Jurkat, Clone E6-1 (cell line): ENCODE measurements at places on chromosomes 13 and 19.

DNA sequence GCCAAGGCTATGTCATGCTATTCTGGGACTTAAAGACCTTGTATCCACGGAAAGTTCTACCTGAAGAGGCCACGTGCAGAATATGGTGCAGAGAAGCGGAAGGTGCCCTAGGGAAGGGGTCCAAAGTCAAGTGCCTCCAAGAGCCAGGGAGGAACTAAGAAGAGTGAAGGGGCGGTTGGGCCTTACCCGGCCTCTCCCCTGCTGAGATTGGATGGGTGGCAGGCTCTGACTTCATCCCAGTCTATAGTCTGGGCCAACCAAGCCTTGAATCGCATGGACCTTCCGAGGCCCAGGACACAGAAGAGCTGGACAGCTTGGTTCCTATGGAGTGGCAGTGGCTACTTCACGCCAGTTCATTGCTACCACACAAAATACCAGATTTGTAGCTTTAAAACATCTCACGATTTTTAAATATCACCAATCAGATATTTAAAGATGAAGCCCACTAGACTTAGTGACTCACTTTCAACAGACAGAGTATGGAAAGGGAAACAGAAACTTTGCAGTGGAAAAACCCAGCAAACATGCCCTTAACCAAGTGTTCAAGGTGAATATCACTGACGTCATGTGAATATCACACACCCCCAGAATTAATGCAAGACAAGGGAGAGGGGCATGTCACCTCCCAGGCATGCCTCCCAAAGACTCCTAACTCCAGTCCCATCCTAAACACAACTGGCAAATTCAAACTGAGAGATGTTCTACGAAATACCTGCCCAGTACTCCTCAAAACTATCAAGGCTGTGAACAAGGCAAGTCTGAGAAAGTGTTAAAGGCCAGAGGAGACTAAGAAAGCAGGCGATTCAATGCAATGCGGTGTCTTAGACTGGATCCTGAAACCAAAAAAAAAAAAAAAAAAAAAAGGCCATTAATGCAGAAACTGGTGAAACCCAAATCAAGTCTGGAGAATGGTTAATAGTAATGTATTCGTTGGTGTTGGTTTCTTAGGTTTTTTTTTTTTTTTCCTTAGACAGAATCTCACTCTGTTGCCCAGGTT, 10.2 kb downstream of the C19orf12 start:
- no peak for DNase-seq

- no peak for DNase-seq
Measured at GRCh38 chr19:37669450-37669914, 14.2 kb upstream of the ZFP30 start.

GRCh38 chr13:106083620-106084350, 451.7 kb downstream of the EFNB2 start:
- DNase-seq = no peak

DNA sequence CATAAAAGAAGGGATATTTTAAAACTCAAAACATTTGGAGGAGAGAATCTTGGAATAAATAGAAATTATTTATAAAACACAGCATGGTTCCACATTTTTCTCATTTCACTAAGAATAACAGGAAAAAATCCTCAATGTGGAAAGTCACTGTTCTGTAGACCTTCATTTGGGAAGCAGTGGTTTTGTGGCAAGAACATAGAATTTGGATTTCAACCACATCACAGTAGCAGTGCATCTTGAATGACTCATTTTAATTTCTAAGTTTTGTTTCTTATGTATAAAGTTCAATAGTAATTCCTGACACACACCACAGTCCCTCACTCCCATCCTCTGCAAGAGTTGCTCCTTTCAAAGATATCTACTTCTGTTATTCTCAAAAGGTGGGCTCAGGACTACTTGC, 264.0 kb downstream of the ENOX1 start:
- no peak for DNase-seq

- DNase-seq = no peak
Measured at GRCh38 chr13:102376318-102376717, 25.5 kb downstream of the FGF14 start.

GRCh38 chr19:11191273-11191755, 6.0 kb downstream of the KANK2 start:
- DNase-seq = no peak

- no peak for DNase-seq
Measured at GRCh38 chr13:31485651-31486051, 253.7 kb upstream of the RXFP2 start.

DNA sequence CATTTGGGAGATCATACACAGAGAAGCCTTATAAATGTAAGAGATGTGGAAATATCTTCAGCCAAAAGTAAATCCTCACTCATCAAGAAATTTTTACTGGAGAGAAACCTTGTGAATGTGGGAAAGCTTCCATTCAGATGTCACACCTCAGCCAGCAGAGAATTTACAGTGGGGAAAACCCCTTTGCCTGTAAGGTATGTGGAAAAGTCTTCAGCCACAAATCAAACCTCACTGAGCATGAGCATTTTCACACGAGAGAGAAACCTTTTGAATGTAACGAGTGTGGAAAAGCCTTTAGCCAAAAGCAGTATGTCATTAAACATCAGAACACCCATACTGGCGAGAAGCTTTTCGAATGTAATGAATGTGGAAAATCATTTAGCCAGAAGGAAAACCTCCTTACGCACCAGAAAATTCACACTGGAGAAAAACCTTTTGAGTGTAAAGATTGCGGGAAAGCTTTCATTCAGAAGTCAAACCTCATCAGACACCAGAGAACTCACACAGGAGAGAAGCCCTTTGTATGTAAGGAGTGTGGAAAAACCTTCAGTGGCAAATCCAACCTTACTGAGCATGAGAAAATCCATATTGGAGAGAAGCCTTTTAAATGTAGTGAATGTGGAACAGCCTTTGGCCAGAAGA, 21.5 kb downstream of the ZNF146 start:
- no peak for DNase-seq

GRCh38 chr13:42350141-42350540, 78.2 kb downstream of the AKAP11 start:
- DNase-seq = no peak

- DNase-seq = no peak
Measured at GRCh38 chr19:3034406-3034655, 5.3 kb upstream of the TLE2 start.

DNA sequence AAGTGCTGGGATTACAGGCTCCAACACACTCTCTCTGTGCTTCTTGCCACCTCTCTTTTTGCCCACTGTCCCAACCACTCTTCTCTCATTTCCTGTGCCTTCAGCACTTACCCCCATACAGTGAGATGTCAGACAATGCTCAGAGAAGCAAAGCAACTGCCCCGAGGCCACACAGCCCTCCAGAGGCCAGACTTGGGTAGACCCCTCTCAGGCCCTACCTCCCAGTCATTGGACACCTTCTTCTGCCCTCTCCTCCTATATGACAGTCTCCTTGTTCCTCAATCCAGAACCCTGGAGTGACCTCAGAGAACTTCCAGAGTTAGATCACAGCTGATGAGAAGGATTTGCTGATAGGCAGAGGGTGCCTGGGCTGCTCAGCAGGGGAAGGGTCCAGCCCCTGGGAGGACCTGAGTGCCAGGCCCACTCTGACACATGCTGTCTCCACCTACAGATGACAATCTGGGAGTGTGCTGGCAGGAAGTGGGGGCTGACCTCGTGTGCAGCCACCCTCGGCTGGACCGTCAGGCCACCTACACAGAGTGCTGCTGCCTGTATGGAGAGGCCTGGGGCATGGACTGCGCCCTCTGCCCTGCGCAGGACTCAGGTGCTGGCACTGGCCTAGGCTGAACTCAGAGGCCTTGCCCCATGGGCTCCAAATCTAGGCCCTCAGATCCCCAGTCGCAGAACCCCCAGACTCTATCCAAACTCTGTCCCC, 24.4 kb downstream of the LTBP4 start:
- no peak for DNase-seq

DNA sequence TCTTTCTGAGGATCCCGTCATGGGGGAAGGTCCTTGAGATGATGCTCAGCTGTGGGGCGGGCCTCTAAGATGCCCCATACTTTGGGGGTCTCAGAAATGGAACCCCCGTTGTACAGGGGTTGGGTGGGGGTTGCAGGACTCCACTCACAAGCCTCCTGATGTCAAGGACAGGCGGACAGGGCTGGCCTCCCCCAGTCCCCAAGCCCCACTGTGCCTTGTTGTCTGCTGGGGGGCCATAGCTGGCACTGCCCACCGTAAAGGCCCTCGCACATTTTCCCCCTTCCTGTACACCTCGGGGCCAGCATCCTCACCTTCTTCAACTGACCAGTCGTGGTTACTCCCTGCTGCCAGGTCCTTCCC, 2.7 kb downstream of the SNAPC2 start:
- DNase-seq = no peak

DNA sequence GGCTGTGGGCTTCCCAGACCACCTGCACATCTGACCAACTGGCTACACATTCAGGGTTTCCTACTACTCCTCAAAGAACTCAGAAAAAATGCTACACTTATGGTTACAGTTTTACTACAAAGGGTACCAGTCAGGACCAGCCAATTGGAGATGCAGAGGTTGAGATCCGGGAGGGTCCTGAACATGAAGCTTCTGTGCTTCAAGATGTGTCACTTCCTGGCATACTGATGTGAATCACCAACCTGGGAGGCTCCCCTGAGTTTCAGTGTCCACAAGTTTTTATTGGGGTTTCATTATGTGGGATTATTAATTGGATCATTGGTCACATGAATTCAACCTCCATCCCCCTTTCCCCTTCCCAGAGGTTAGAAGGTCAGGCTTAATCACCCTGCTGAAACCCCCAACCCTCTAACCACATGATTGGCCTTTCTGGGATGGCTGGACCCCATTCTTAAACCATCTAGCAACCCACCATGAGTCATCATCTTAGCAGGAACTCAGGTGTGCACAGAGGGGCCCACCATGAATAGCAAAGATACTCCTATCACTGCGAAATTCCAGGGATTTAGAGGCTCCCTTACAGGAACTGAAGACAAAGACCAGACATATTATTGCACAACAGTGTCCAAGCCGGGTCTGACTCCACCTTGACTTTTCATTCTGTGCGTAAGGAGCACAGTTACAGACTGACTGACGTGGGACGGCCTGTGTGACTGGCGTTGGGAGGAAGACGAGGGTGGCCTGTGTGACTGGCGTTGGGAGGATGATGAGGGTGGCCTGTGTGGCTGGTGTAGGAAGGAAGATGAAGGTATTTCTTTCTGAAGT, 90.7 kb downstream of the ATP8A2 start:
- DNase-seq = no peak

DNA sequence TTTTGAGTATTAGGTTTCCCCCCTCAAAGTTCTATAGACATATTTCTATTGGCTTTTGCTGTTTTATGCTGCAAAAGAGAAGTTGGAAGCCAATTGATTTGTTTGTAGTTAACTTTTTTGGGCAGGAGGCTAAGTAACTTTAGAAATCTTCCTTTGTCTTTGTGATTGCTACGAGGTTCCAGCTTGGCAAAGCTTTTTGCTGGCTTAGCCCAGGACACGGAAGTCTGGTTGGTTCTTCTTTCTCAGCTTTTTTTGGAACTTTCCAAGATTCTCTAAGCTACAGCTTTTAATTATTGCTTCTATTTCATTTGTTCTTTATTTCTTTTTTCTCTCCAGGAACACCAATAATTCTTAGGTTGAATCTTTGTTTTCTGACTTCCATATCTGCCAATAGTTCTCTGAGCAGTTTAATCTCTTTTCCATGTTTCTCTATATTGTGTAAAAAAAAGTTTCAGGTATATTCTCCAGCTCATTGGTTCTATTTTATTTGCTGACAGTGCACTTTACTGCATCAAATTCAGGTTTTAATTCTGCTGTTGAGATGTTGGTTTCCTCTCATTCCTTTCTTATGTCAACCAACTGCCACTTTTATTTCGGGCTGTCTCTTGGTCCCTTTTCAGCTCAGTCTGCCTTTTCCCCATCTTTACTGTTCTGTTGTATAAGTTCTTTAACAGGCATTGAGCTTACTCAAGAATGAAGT, 27.8 kb downstream of the MBNL2 start:
- DNase-seq = no peak

DNA sequence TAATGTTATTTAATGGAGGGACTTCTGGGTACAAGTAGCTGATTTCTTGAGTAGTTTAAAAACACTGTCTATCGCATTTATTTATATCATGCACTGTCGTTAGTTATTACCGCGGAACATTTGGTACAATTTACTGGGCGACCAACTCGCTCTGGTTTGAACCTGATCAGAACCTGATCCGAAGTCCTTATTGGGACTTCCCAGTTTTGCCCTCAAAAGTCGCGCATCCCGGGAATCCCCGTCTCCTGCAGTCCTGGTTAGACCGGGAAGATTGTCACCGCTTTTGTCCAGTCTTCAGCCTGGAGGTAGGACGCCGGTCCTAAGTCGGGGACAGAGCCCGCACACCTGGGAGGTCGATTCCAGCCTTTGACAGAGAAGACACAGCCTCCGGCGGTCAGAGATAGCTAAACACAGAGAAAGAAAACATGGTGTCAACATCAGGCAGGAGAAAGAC, 694 bp downstream of the CLN5 start:
- no peak for DNase-seq

DNA sequence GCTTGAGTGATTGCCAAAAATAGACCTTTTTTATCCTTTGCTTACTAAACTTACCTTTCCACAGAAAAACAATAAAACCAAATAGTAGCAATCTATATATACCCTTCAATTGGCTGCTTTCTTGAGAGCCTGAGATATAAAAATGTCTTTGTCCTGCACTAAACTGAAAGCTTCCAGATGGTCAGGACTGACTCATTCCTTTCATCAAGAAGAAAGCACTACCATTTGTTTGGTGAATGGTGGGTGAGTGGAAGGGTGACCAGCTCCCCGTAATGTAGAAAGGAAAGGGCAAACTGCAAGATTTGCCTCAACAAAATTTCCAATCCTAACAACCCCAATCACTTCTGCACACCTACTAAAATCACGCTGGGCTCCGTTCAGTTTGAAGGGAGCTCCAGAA, 67.8 kb downstream of the SACS start:
- DNase-seq = no peak
